ENCODE measurements at places on chromosomes 11 and 22. TPM values are rescaled to one million over a fixed set of nuclear protein-coding genes. Genes with fewer than 3 reads are reported as not detected.
A peak's percentile ranks its signal among the peaks of the same experiment; 100 is the strongest.

DNA sequence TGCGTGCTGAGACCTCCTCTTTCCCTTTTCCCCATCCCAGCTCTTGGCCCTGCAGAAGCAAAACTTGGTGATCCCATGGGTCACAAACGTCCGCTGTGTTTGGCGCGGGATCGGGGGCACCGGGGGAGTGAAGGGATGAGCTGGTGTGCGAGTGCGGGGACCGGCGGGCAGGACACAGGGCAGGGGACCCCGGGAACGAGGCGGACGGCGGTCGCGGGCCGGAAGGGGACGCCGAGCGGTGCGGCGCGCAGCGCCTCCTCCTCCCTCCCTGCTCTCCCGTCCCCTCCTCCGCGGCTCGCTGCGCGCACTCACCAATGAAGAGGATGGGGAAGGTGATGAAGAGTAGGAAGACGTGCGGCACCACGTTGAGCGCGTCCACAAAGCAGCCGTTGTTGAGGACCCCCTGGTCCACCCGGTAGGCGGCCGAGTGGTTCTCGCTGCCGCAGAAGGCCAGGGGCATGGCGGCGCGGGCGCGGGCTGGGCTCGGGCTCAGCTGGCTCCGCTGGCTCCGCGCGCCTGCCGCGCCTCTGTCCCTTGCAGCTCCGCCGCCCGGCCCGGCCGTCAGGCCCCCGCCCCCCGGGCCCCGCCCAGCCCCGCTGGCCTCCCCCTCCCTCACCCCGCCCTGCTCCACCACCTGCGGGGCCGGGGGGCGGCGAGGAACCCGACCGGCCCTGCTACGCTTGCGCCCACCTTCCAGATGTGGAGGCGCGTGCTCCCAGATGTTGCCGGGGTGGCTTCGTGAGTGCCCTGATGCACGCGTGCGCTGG lies at the start of gene ABCC8:
ABCC8 (minus strand) TSS at position 529 of the 767 bp plus-strand sequence; CDS start at position 460, 69 bp downstream.
- DNase-seq = peak; percentile 95

The CNTF gene
- 0.26 TPM for total RNA-seq

The SRRD gene
- total RNA-seq = 25.9 TPM

The GPR137 gene
- 29.5 TPM for total RNA-seq

All from H7 (cell line).